ENCODE measurements at places on chromosomes 13 and 19. TPM values are rescaled to one million over a fixed set of nuclear protein-coding genes. Genes with fewer than 3 reads are reported as not detected.

RFX1 gene
- 5.0 TPM for total RNA-seq

CYP4F2 gene
- total RNA-seq = 0.14 TPM

PRR22 gene
- 2.9 TPM for total RNA-seq

MRPS31 gene
- total RNA-seq = 13.6 TPM
